ENCODE measurements at places on chromosomes 1 and 21.

GRCh38 chr1:181134543-181135436 is 46.3 kb downstream of the IER5 start:
- peak; percentile 8 for DNase-seq

DNA sequence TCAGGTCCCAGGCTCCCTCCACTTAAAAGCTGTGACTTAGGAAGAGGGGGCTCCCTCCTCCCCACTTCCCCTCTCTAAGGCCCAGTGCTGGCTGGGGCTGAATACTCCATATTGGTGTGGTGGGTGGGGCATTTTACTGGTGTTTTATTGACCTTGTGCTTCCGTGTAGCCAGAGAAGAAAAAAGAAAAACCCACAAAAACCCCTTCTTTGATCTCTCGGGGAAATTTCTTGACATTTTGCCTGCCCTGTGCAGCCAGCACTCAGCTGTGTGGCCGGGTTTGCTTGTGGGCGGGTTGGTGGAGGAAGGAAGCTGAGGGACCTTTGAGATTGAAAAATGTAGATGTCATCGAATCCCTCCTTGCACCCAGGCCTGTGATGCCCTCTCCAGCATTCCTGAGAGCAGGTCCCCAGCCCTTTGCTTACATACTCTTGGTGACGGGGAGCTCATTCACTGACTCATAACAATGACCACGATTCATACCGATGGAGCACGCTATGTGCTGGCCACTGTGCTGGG is 24.8 kb downstream of the TNFRSF8 start:
- DNase-seq, result peak; percentile 48

DNA sequence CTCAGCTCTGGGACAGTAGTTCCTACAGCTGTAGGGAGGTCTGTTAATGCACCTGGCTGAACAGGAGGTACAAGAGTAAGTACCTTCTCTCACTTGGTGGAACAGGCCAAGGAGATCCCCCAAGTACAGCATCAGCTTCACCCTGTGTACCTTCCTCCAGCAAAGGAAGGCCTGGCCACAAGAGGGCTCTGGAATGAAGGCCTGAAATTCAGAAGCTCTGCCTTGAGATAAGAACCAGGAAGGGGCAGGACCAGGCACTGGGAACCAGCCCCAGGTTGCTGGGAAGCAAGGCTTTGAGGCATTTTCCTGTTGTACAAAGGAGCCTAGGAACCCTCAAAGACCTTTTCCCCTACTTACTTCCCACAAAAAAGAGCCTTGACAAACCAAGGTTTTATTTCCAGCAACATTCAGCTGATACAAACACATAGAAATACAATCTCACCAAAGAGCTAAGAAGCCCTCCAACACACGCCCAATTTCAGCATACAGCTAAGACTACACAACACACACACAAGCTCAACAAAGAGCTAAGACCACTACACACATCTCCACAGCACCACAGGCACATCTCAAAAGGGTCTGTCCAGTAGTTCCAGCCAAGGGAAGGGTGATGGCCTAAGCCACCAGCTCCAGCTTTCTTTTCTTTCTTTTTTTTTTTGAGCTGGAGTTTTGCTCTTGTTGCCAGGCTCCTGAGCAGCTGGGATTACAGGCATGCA is 23.5 kb downstream of the F11R start:
- peak; percentile 51 for DNase-seq

DNA sequence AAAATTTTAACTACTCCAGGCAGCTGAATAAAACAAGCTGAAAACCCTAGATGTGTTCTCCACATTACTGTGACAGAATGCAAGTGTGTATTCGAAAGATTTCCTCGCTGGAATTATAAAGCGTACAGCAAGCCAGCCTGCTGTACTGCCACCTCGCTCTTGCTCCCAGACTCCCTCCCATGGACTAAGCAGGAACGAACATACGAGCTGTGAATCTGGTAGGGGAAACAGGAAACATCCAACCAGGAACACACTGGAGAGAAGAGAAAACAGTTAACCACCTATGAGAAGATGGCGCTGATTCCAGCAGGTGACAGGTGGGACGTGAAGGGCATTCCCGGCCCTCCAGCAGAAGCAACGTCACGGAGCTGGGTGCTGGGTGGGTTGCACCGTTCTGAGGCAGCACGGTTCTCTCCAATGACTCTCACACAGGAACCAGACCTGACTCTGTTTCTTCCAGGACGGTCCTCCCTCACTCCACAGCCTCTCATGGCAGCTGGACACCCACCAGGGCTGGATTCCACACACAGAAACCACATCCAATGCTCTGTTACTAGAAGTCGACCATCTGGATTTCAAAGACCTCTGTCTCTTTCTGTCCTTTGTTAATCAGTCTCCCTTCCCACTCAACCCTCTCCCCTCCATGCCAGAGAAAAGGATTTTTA is 219.2 kb downstream of the RERE start:
- DNase-seq, result no peak

DNA sequence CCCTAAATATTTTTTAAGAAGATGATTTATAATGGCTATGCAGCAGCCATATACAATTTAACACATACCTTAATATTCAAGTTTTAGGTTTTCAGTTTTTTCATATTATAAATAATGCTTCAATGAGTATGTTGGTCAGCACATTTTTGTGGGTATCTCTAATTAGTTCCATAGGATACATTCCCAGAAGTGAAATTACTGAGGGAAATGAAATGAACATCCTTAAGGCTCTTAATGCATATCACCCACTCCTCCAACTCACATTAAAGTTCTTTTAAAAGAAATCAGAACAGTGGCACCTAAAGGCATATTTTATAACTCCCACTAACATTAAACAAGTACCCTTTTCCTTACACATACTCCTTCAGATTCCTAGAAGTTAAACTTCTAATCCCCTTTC is 56.1 kb downstream of the EYA3 start:
- no peak for DNase-seq

DNA sequence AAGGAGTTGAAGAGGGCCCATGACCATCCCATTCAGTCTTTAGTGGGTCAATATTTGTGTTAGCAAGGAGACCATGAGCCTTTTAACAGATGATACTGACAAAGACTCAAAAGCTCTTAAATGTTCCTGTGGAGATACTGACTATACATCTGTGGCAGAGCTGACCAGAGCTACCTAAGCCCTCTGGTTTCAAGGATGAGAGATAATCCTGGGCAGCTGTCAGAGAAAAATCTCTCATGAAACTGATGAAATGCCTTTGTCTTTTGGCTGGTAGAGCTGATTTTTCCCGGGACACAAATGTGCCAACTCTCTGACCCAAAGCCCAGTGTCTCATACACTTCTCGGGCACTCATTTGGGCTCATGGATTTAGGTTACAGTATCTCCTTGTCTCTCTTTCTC is 100.9 kb downstream of the XCL2 start:
- DNase-seq, result no peak

- no peak for DNase-seq
These were observed 39.6 kb upstream of the DOCK7 start for GRCh38 chr1:62727656-62728407.

GRCh38 chr1:8002921-8003320 is 23.2 kb downstream of the ERRFI1 start:
- no peak for DNase-seq

DNA sequence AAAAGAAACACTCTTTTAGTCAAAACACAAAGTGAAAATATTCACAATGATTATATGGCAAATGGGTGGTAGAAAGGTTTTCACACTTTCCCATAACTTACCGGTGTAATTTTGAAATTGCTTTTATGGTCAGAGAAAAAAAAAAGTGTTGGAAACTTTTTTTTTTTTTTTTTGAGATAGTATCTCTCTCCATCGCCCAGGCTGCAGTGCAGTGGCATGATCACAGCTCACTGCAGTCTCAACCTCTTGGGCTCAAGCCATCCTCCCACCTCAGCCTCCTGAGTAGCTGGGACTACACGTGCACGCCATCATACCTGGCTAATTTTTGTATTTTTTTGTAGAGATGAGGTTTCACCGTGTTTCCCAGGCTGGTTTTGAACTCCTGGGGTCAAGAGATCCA is 3.3 kb downstream of the IFNGR2 start:
- DNase-seq, result no peak

DNA sequence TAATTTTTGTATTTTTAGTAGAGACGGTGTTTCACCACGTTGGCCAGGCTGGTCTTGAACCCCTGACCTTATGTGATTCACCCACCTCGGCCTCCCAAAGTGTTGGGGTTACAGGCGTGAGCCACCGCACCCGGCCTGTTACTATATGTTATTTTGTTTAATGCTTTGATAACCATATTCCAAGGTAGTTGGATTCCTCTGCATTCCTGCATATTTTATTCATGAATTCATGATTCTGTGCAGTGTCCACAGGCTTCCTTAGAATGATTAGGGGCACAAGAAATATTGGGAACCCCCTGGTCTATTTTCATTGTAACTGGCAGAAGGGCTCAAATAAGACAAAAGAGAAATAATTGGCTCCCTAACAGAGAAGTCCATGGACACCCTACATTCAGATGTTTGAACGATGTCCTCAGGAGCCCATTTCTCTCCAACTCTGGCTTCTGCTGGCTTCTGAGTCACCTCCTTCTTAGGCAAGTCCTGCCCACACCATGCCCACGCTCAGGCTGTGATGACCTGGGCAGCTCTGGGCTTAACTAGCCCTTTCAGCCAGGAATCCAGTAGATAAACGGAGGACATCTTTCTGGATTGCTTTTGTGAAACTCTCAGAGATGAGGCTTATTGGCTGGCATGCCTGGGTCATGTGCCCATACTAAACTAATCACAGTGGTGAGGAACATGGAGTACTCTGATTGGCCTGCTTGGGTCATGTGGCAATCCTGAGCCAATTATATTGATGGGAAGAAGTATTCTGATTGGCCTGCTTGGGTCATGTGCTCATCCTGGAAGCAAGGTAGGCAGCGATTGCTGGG is 32.6 kb downstream of the TNFRSF8 start:
- DNase-seq, result no peak

All from CD4-positive, alpha-beta T cell treated with Interleukin-6 at 100 ng/mL for 8 hours (primary cell).